Stimulated activated CD4-positive, alpha-beta T cell treated with anti-CD3 and anti-CD28 coated beads, Interleukin-4, amount 100 ng/mL, for 4 hours (primary cell): ENCODE measurements at places on chromosomes 5 and 9.

- no peak for DNase-seq
Observed at GRCh38 chr5:38190111-38190510, 68.2 kb upstream of the EGFLAM start.

DNA sequence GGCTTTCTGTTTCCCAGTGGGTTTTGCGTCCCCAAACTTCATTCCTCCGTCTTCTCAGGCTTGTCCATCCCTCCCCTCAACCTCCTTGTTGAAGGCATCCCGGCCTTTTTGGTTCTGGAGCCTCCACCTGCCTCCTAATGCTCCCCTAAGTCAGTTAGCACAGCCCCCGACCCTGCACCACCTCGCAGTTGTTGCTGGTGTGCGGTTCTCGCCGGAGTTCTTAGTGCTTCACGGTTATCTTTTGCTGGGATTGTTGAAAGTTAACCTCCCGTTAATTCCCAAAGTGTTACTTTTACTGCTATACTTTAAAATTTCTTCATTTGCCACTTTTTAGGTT lies 447 bp downstream of the UBLCP1 start:
- DNase-seq = no peak

GRCh38 chr5:66209350-66209749 lies 65.2 kb downstream of the SREK1 start:
- DNase-seq = no peak

DNA sequence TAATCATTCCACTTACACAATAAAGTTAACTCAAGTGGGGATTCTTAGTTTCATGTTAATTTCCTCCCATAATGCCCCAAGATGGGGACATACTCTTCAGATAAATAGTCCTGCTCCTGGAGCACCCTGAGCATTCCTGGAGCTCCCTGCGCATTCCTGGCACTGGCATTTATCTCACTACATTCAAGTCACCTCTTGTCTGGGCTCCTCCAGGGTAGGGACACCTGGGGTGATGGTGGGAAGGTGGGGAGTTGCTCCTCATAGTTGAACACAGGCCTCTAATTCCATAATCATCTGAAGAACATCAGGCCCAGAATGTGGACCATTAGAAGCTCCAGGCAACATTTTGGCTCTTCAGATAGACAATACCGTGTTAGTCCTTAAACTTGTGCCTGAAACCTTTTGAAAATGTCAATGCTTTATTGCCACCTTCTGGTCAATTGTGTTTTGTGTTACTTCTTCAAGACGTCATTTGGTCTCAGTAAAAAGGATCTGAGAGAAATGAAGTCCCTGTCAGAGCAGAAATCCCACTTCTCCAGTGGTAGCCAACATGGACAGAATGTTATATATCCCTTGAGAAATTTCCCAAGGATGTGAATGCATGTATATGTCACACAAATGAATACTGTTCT lies 14.2 kb upstream of the AGGF1 start:
- no peak for DNase-seq

GRCh38 chr5:14790911-14791310 lies 80.7 kb downstream of the ANKH start:
- no peak for DNase-seq

GRCh38 chr5:142484821-142485387 lies 160.1 kb upstream of the SPRY4 start:
- DNase-seq = no peak

DNA sequence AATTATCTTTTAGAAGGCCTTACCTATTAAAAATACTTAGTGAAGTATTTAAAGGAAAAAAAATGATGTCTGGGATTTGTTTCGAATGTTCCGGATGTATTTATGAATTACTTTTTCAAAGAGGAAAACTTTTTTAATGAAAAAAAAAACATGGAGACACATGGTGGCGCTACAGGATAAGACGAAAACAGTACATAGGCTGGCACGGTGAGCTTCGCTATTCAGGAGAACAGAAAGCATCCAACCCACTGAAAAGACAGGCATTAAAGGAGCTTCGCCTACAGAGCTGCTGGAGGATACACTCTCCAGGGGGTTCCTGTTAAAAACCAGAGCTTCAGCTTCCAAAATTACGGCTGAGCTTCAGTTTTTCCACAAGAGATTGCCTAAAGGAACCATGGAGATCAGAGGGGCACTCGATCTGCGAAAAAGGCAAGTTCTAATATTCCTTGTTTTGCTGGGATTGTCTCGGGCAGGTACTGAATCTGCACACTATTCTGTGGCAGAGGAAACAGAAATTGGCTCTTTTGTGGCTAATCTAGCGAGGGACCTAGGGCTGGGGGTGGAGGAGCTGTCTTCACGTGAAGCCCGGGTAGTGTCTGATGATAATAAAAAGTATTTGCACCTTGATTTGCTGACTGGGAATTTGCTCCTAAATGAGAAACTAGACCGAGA lies at the start of gene PCDHB14:
PCDHB14 (plus strand) TSS at position 232 of the 672 bp plus-strand sequence; CDS start at position 395, 163 bp downstream.
- no peak for DNase-seq

DNA sequence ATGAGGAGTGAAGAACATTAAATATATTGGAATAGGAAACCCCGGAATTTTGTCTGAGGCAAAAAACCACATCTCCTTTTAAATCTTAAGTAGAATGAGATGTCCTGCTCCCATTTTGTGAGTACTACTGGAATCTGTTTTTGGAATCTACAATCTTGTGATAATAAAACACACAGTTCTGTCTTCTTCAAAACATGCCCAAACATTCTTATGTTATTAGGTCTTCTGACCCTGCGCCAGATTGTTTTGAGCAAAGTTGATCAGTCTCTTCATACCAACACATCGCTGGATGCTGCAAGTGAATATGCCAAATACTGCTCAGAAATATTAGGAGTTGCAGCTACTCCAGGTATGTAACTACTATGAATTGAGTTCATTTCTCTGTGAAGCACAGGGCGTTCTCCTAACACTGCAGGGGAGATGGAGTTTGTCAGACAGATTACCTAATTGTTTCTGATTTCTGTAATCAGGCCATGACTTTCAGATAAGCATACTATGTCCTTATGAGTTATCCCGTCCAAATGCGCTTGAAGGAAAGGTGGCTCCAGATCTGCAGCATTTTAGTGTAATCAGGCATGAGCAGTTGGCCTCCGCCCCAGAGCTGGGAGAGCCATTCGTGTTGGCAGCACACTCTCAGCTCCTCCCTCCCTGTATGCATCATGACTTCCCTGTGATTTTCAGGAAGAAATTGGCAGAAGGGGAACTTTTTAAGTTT lies 88.0 kb downstream of the NLN start:
- no peak for DNase-seq

DNA sequence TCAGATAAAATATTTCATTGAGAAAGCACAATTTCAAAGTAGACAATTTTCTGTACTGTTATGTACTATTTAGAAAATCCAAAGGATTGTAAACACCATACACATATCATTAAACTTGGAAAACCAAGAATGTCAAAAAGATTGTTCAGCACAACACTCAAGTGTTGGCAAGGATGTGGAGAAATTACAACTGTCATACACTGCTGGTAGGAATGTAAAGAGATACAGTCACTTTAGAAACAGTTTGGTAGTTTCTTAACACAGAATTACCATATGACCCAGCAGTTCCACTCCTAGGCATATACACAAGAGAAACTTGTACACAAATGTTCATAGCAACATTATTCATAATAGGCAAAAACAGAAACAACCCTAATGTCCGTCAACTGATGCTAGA lies 71.2 kb downstream of the OR2K2 start:
- DNase-seq = no peak

DNA sequence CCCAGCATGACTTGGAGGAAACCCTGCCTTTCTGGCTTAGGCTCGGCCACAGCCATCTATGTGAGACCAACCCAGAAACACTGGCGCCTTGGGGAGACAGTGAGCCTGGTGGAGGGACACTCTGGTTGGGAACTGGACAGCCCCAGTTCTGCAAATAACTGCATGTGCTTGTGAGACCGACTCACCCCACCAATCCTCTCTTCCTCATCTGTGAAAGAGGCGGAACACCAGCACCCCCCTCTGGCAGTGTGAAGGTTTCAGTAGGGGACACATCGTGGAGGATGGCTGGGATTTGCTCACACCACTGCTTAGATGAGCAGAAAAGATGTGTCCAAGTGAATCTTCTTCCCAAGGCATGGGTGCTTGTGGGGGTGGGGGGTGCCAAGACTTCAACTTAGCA lies 43.4 kb upstream of the N4BP3 start:
- DNase-seq = no peak

DNA sequence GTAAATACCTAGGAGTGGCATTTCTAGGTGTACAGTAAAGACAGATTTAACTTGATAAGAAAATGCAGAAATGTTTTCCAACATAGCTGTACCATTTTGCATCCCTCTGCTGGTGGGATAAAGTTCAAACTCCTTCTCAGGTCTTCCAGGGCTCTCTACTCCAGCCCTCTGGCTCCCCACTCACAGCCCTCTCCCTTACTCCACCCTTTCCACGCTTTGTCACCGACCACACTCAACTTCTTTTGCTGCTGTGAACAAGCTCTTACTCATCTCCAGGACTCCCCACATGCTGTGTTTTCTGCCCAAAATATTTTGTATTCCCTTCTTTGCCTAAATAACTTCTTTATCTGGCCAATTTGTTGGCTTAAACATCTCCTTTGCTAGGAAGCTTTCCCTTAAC lies 90.6 kb upstream of the OSMR start:
- DNase-seq = no peak

GRCh38 chr5:160173-160510 lies 31.2 kb upstream of the LRRC14B start:
- no peak for DNase-seq

DNA sequence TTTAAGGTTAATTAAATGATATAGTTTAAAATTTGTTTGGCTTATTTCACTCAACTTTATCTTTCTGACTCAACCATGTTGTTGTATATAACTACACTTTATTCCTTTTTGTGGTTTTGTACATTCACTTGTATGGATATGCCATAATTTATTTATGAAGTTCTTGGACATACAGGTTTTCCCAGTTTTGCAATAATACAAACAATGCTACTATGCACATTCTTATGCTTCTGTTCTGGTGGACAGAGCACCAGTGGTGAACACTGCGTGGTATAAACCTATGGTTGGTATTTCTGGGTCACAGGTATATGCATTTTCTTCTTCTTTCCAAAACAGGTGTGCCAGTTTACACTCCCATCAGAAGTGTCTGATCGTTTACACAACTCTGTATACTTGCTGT lies 35.7 kb upstream of the TRIM14 start:
- DNase-seq = no peak

DNA sequence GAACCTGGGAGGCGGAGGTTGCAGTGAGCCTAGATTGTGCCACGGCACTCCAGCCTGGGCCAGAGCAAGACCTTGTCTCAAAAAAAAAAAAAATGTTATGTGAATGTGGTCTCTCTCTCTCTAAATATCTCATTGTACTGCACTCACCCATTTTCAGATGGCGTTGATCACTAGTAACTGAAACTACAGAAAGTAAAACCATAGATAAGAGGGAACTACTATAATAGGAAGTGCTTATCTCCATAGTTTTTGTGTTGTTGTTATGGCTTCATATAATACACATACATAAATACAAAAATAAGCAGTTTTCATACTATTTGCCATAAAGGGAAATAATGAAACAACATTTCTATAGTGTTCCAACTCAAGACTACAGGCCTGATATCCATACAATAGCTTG lies 9.1 kb downstream of the IL31RA start:
- no peak for DNase-seq

DNA sequence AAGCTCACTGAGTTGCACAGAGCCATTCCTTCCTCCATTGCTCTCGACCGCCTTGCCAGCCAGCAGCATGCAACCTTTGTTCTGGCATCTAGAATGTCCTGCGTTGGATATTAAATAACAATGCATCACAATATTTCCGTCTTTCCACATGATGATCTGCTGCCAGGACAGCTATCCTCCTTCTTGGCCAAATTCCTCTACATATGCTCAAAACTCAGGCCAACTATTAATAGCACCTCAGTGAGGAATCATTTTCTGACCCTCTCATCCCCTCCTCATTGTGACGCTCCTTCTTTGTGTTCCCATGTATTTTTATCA lies 128.6 kb downstream of the MYO10 start:
- DNase-seq = no peak

DNA sequence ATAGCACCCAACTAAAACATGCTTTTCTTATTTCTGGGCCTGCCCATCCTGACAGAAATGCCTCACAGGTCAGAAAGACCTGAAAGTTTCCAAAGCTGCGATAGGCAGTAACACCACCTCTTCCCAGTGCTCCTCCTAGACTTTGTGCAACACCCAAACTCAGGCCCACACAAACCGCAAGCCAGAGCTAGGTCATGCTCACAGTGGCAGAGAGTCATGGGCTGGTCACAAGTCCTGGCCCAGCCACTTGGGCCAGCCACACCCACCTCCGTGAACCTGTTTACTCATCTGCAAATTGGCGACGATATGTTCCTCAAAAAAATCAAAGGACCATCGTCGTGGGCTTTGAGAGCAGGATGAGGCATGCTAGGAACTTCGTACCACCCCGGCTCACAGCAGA lies 44.0 kb upstream of the SLC25A51 start:
- no peak for DNase-seq

DNA sequence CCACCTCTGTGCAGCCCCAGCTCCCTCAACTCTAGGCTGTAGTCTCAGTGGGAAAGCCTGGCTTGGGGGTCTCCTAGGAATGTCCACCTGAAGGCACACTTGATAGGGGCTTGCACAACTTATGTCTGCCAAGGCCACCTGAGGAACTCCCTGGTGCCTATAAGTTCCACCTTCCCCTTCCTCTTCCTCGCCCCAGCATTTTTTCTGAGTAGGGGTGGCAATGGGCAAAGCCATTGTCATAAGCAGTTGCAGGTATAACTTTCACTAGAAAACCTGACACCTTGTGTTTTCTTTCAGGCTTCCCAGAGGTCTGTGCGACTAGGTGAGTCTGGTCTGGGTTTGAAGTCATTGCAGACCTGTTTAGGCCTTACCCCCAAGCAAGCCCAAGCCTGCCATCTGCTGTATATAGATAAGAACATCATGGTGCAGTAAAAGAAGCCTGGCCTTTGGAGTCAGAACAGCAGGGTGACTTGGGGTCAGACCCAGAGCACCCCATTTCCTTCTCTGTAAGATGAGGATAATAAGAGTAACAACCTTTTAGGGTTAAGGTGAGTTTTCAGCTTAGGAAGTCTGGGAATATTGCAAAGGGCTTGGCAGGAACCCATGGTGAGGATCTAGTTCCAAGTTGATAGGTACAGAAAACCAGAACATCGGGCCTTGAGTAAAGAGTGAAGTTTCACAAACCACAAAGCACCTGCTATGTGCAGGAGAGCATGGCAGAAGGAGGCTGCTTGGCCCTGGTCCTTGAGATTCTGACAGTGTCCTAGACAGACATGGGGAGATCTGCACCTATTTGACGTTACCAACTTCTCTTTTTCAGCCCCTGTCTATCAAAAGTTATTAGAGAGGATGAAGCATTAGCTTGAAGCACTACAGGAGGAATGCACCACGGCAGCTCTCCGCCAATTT lies 33.8 kb downstream of the TGFBI start:
- no peak for DNase-seq
